ENCODE measurements at places on chromosomes 7 and 10.

GRCh38 chr7:122528879-122529481, 169.9 kb downstream of the RNF133 start:
- DNase-seq, result peak; percentile 22

GRCh38 chr7:5694912-5695726, 86.3 kb downstream of the RNF216 start:
- peak; percentile 69 for DNase-seq

DNA sequence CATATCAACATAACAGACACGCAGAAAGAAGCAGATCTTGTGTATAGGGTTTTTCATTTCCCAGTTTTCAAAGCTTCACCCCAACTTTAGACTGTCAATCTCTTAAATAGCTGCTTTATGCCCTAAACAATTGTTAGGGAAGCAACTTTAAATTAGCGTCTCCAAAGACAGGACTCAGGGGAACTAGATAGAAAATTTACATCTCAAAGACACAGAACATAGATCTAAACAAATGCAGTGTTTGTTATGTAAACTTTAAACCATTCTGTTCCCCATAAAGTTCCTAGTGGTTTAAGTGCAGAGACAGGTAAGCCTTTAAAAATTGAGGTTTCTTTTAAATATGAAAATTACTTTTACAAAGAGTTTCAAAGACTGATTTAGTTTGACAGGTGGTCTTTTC, 379.2 kb upstream of the GHITM start:
- no peak for DNase-seq

DNA sequence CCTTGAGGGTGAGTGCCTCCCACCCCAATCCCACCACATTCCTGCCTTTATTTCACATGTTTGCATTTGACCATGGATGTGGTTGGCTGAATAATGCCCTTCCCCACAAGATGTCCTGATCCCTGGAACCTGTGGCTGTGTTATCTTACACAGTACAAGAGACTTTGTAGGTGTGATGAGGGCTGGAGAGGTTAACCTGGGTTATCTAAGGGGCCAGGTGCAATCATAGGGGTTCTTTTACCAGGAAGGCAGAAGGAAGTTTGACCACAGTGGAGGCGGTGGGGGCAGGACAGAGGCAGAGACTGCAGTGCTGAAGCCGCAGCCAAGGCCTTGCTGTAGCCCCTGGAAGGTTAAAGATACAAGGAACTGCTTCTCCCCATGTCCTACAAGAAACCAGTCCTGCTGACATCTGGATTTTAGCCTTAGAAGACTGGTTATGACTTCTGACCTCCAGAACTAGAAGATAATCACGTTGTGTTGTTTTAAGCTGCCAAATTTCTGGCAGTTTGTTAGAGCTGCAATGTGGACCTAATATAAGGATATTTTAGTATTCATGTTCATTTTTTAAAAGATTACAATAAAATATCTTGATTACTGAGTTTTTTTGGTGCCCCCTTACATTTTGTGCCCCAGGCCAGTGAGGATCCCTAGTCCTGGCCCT, 136.6 kb downstream of the ARHGAP22 start:
- DNase-seq, result no peak

DNA sequence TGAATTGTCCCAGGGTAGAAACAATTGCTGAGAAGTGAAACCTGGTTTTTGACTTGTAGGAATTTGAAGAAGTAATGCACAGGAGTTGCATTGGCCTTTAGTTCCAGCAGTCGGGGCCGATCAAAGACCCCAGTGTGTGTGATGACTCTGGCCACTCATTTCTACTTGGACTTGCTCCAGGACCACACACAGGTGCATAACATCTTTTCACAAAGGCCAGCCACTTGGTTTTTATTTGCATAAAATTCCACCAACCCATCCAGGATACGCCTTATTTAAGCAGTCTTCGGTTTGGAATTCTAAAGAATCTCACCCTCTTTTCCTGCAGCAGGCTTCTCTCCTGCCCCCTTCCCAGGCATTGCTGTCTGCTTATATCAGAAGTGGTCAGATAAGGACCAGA, 162.0 kb upstream of the HABP2 start:
- no peak for DNase-seq

DNA sequence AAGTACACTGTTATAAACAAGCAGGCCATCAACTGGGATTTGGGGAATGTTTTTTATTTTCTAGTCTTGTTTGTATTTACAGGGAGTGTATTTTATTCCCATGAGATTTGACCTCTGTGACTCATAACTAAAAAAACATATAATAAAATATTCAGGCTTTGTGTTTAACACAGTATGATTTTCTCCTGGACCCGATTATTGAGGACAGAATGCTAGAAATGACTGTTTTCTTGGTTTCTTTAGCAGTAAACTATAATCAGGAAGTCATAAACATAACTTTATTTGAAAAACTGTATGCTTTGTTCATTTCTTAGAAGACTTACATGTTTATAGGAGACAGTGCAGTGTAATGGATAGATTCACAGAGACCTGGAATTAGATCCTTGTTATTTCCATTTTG, 2.1 kb downstream of the NHLRC2 start:
- no peak for DNase-seq

DNA sequence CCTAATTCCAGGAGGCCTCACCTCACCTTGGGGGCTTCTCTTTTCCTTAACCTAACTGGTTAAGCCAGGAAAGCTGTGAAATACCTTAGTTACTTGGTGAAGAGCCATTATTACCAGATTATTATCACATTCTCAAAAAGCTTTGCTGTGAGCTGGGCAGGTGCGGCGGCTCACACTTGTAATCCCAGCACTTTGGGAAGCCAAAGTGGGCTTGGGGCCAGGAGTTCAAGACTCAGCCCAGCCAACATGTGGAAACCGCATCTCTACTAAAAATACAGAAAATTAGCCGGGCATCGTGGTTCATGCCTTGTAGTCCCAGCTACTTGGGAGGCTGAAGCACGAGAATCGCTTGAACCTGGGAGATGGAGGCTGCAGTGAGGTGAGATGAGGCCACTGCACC, 102.4 kb upstream of the KLF6 start:
- DNase-seq, result no peak

GRCh38 chr7:33325754-33326484, 196.6 kb downstream of the BBS9 start:
- no peak for DNase-seq

- DNase-seq, result no peak
Measured at GRCh38 chr7:24334627-24335026, 50.6 kb downstream of the NPY start.

DNA sequence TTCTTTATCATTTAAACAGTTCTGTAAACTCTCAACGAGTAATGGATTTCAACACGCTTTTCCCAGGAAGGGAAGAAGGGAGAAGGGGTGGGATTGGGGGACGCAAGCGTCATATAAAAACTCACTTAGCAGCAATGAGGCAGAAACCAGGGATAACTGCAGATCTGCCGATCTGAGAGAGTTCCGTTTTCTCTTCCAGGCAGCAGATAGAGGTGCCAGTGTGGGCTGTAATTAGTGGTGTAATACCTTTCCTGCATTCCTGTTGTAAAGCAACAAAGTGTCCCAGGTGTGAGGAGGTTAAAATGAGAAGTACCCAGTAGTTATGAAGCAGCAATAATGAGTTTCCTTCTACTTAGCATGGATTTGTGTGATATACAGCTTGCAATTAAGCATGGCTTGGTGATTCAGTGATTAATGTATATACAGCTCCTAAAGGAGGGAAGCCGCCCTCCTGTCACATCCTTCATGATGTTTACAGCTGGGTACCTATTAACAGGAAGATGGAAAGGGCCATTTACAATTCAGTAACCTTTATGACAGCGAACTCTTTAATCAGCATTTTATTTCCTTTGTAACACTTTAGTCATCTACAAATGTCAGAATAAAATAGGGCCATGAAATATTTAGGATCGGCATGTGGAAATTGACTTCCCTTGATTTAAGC, 271.9 kb downstream of the LRMDA start:
- DNase-seq, result no peak

- DNase-seq, result peak; percentile 45
Measured at GRCh38 chr10:58577437-58577777, 64.7 kb downstream of the BICC1 start.

GRCh38 chr10:118207470-118208007, 134.6 kb downstream of the FAM204A start:
- DNase-seq, result no peak

GRCh38 chr10:22372917-22373316, 27.6 kb downstream of the SPAG6 start:
- DNase-seq, result no peak

DNA sequence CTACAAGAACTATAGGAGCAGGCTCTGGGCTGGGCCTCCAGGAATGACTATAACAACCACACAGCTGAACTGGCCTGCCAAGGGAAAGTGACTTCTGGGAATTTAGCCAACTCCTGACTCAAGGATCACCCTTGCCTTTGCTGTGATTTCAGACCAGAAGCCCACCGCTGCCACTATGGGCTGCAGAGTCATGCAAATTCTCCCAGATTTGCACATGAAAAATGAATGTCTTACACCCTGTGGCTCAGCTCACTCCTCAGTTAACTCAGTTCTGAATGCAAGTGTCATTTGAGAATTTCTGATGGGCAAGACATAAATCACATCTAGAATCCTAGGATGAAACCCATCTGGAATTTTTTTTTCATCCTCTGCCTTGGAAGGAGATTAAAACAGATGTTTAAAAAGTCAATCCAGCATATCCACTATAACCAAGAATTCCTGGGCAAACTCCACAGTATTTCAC, 186.5 kb upstream of the BET1 start:
- DNase-seq, result peak; percentile 77

DNA sequence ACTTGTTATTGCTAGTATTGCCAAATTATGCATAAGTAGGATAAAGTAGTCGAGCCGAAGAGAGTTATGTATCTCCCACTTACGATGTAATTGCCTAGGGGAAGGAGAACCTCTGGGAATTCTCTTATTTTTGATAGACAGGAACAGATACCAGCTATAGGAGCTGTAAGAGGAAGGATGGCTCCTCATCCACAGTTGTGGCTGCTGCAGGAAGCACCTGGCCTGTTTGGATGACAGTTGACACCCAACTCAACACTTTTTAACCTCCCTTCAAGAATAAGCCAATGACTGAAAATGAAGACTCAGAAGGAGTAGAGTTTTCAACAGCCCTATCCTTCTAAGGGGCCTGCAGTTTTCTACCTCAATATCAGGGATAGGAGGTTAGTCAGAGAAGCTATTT, 6.3 kb downstream of the DYDC1 start:
- DNase-seq, result no peak

All from AG20443 (cell line).